ENCODE measurements at places on chromosomes 5 and 9.

DNA sequence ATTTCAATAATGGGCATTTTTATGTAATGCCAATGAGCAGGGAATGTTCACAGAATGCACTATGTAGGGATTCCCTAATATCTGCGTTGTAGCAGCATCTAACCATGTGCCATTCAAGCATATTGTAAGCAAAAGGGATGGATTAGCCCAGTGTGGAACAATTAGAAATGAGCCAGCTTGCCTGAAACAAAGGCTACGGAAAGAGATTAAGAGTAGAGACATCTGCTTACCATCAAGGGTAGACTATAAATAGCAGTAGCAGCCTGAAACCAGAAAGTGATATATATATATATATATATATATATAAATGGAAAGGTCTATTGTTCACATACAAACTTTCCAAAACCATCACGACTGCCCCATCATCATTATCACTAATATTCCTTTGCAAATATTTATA, 31.9 kb upstream of the CEP120 start:
- DNase-seq, result no peak

DNA sequence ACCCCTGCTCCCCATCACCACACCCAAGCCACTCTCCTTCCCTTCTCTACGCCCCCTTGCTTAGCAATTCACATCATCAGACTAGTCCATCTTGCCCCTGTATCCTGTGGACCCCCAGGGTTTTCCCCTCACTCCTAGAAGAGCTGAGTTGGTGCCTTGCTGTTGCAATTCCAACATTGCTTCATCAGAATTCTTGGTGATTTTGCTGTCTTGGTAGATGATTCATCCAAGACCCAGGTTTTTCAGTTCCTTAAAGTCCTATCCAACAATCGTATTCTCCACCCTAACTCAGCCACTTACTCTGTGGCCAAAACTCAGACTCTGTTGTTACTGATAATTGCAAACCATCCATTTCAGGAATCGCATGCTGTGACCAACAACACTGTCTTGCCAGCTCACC, 21.4 kb upstream of the CCNJL start:
- DNase-seq, result no peak

- DNase-seq, result no peak
Observed at GRCh38 chr5:105730982-105731381, 1939.8 kb downstream of the EFNA5 start.

GRCh38 chr5:98570010-98570409, 203.5 kb upstream of the RGMB start:
- no peak for DNase-seq

DNA sequence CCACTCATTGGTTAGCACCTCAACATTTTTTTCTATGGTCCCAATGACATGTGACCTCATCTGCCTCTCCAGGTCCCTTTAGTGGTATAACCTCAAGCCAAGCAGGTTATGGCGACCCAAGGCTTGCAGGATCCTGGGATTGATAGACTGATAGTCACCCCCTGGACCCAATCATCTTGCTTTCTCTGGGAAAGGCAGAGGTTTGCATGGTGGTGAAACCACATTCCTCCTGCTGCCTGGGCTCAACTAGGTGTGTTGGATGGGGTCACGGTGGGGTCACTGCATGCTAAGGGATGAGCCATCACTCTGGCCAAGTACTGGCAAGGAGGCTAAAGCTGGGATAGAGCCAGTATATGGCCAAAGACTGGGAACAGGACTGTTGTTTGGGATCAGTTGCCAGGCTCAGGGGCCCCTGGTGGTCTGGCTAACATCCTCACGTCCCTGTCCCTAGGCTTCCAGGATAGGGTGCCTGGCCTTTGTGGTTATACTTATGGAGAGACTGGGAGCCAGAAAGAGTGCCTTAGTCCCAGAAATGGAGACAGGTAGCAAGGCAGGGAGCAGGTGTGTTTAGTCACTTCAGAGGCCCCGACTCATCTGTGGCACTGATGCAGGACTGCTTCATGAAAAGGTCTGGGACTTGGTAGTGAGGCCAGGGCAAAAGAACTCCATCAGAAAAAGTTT, 4.6 kb upstream of the SMIM32 start:
- DNase-seq, result no peak

DNA sequence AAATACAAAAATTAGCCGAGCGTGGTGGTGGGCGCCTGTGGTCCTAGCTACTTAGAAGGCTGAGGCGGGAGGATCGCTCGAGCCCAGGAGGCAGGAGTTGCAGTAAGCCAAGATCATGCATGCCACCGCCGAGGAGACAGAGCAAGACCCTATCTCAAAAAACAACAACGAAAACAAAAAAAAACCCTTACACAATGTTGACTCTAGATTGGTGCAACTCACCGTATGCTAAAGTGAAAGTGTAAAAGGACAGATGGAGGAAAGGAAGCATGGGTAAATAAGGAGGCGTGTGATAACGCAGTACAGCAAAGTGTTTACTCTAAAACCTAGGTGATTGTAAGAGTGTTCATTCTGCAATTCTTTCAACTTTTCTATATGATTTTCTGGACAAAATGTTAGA, 15.9 kb upstream of the RUFY1 start:
- no peak for DNase-seq

DNA sequence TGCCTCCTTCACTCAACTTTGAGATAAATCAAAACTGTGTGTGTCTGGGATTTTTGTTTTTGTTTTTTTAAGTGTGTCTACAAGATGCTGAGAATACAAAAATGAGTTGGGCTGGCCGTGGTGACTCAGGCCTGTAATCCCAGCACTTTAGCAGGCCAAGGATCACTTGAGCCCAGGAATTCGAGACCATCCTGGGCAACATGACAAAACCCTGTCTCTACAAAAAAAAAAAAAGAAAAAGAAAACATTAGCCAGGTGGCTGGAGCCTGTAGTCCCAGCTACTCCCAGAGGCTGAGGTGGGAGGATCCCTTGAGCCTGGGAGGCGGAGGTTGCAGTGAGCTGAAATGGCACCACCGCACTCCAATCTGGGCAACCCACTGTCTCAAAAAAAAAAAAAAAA, 21.0 kb downstream of the HNRNPK start:
- DNase-seq, result no peak

DNA sequence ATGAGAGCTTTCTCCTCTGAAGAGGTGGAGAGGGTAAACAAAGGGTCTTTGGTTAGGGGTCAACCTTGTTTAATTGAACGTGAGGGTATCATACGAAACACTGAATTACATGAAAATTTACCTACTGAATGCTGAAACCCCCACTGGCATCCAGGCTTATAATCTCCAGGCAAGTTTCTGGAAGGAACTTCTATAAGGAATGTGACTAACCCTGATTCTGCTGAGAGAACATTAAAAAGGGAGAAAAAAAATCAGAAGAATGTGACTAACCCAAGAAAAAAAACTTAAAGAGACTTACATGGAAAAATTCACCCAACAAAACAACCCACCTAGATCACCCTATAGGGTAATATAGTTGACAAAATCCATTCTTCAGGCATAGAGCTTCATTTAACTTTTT, 55.5 kb downstream of the APC start:
- DNase-seq, result no peak

Measured in DMS79 (cell line).